T-helper 1 cell treated with Interleukin-12 subunit alpha and Interleukin-12 subunit beta and Interleukin-4 antibody, amounts not matched to agents 30 ng/mL and 1 ng/mL, for 36 hours (primary cell): ENCODE measurements at places on chromosomes 11 and 22. TPM values are rescaled to one million over a fixed set of nuclear protein-coding genes. Genes with fewer than 3 reads are reported as not detected.

The OR4P4 gene
- total RNA-seq, result not detected in 2 replicates

The SMIM38 gene
- total RNA-seq, result 0.51 and 0.64 TPM in 2 replicates

The ZNF215 gene
- 1.9 and 2.3 TPM in 2 replicates for total RNA-seq

The ARHGAP20 gene
- total RNA-seq, result not detected in 2 replicates

The OR2AG1 gene
- total RNA-seq, result not detected in 2 replicates

The MRGPRX4 gene
- not detected in 2 replicates for total RNA-seq

The MRPL40 gene
- total RNA-seq, result 19.8 and 23.0 TPM in 2 replicates

The MS4A6E gene
- total RNA-seq, result not detected in 2 replicates

The EHD1 gene
- 133 and 145 TPM in 2 replicates for total RNA-seq
